T-helper 1 cell treated with Interleukin-12 subunit alpha and Interleukin-12 subunit beta and Interleukin-4 antibody, amounts not matched to agents 30 ng/mL and 1 ng/mL, for 36 hours (primary cell): ENCODE measurements at places on chromosomes 16 and 17. TPM values are rescaled to one million over a fixed set of nuclear protein-coding genes. Genes with fewer than 3 reads are reported as not detected.

The HOXB6 gene
- total RNA-seq: 0.20 and 0.25 TPM in 2 replicates

The FBXO39 gene
- total RNA-seq: 5.5 and 6.4 TPM in 2 replicates

The IKZF3 gene
- total RNA-seq: 36.1 and 37.6 TPM in 2 replicates

The ACE gene
- total RNA-seq: 10.3 and 16.0 TPM in 2 replicates

The CHST5 gene
- total RNA-seq: not detected in 2 replicates

The RHOT1 gene
- 27.6 and 28.1 TPM in 2 replicates for total RNA-seq

The GUCY2D gene
- not detected in 2 replicates for total RNA-seq

The CD79B gene
- 44.8 and 52.5 TPM in 2 replicates for total RNA-seq

The TBC1D28 gene
- not detected in 2 replicates for total RNA-seq

The MYBBP1A gene
- total RNA-seq: 87.3 and 90.1 TPM in 2 replicates

The IL21R gene
- 72.3 and 73.2 TPM in 2 replicates for total RNA-seq

The MYCBPAP gene
- 7.5 and 8.2 TPM in 2 replicates for total RNA-seq

The ALOX15B gene
- not detected in 2 replicates for total RNA-seq

The C17orf78 gene
- total RNA-seq: not detected in 2 replicates

The SLC9A5 gene
- total RNA-seq: 3.5 and 3.7 TPM in 2 replicates

The LPCAT2 gene
- 1.3 and 2.7 TPM in 2 replicates for total RNA-seq

The CLEC19A gene
- total RNA-seq: not detected in 2 replicates

The BCAR1 gene
- total RNA-seq: not detected in 2 replicates
